Iris pigment epithelial cell (primary cell): ENCODE measurements at places on chromosomes 11 and 22.

- no peak for DNase-seq
Observed at GRCh38 chr11:1656061-1656441, 26.5 kb downstream of the KRTAP5-5 start.

- DNase-seq = no peak
Observed at GRCh38 chr11:121535129-121535796, 82.5 kb upstream of the SORL1-AS1 start.

- DNase-seq = no peak
Observed at GRCh38 chr11:78080084-78080817, 589 bp upstream of the NDUFC2 start.

DNA sequence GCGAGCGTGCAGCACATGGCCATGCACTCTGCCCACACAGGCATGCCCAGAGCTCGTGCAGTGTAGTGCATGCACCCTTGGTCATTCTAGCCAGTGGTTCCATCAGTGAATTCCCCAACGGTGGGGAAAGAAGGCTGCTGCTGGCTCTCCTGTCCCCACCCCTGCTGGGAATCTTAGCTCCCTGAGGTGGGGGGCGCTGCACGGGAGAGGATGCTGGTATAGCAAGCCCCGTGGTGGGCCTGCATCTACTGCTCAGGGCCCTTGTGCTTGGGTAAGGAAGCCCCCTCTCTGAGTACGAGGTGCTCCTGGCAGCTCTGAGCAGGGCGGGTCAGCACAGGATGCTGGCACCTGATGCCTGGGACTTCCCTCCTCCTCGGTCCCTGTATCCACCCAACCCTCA is 18.5 kb upstream of the BAIAP2L2 start:
- DNase-seq = no peak
